ENCODE measurements at places on chromosomes 7 and 10. TPM values are rescaled to one million over a fixed set of nuclear protein-coding genes. Genes with fewer than 3 reads are reported as not detected.

Gene AGBL3
- 6.1 TPM for total RNA-seq

Gene BRAF
- 38.5 TPM for total RNA-seq

Gene TCAF2
- total RNA-seq = not detected

Gene SPOCK2
- 3.0 TPM for total RNA-seq

Gene CYP3A4
- total RNA-seq = not detected

Gene MACC1
- 96.7 TPM for total RNA-seq

Gene ZNF736
- 6.1 TPM for total RNA-seq

Gene DENND2A
- 0.95 TPM for total RNA-seq

Gene OR6V1
- not detected for total RNA-seq

Gene TPST1
- 31.0 TPM for total RNA-seq

Gene MYO1G
- 0.36 TPM for total RNA-seq

Gene NUTM2E
- total RNA-seq = 0.14 TPM

Gene TMEM139
- 26.2 TPM for total RNA-seq

Gene OPN1SW
- not detected for total RNA-seq

Gene STEAP4
- not detected for total RNA-seq

Gene PRPF18
- total RNA-seq = 32.0 TPM

Gene ITPRID1
- 0.26 TPM for total RNA-seq

Gene MRPS17
- total RNA-seq = 18.9 TPM

Gene GTPBP10
- total RNA-seq = 45.2 TPM

Gene EPHA1
- total RNA-seq = 66.6 TPM

Gene CPED1
- 0.23 TPM for total RNA-seq

Gene ACHE
- total RNA-seq = 19.0 TPM

Gene TMEM178B
- total RNA-seq = 0.11 TPM

Gene ANKRD30A
- not detected for total RNA-seq

Gene GPR26
- not detected for total RNA-seq

Gene ELAPOR2
- 4.6 TPM for total RNA-seq

Gene LIPK
- total RNA-seq = not detected

Gene NACAD
- 1.0 TPM for total RNA-seq

Gene IL2RA
- total RNA-seq = not detected

Gene PNLIP
- not detected for total RNA-seq

Gene CRYGN
- not detected for total RNA-seq

Gene NKX2-3
- total RNA-seq = 0.43 TPM

Gene VIPR2
- total RNA-seq = not detected

Gene LLCFC1
- not detected for total RNA-seq

Gene OR9A2
- total RNA-seq = not detected

Gene MBL2
- total RNA-seq = 0.46 TPM

Gene EBLN1
- total RNA-seq = not detected

Gene ODAD2
- not detected for total RNA-seq

Gene CYP2C8
- total RNA-seq = 0.37 TPM

Gene TRIM50
- not detected for total RNA-seq

Gene PLEKHS1
- not detected for total RNA-seq

Gene SRPK2
- 44.7 TPM for total RNA-seq

Gene GDF2
- total RNA-seq = not detected

Gene EN2
- total RNA-seq = 1.1 TPM

Gene OR2A42
- not detected for total RNA-seq

Gene ZPBP
- total RNA-seq = not detected

Gene LIPM
- not detected for total RNA-seq

Gene LRIT1
- not detected for total RNA-seq

Gene SLC29A4
- total RNA-seq = 34.6 TPM

Gene TRPV5
- total RNA-seq = not detected
